ENCODE measurements at places on chromosomes 4 and X. TPM values are rescaled to one million over a fixed set of nuclear protein-coding genes. Genes with fewer than 3 reads are reported as not detected.

GRCh38 chr4:118821590-118822293 is 14.2 kb downstream of the SEC24D start:
- no peak overlapping the region for H3K4me3 ChIP-seq
- no peaks in the 10 kb centered on the region for H3K27me3 ChIP-seq
- no peak overlapping the region for H3K27ac ChIP-seq
- H3K36me3 ChIP-seq: peaks cover 26% of the 10 kb centered on the region

GRCh38 chrX:4805502-4805901 is 1092.1 kb upstream of the PRKX start:
- H3K36me3 ChIP-seq: no peaks in the 10 kb centered on the region
- no peak for DNase-seq
- no peak overlapping the region for H3K4me3 ChIP-seq
- H3K4me1 ChIP-seq: no peaks in the 10 kb centered on the region

DNA sequence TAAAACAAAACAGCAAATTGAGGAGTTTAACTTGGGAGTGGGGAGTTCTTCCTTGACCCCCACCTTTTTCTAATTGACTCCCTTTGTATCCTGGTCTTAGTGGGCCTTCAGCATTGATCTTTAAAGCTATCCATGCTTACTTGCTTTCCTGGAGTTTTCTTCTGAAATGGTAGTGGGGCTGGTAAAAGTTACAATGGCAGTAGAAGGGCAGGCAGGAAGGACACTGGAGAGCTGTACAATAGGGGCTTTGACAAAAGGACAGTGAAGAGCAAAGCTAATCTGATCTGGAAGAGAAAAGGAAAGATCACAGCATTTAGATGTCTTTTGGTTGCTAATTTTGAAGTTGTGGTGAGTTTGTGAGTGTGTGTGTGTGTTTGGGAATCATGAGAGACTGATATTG is 111.5 kb downstream of the MID1 start:
- H3K27me3 ChIP-seq: no peaks in the 10 kb centered on the region
- no peak overlapping the region for H3K4me3 ChIP-seq
- no peak overlapping the region for H3K27ac ChIP-seq

DNA sequence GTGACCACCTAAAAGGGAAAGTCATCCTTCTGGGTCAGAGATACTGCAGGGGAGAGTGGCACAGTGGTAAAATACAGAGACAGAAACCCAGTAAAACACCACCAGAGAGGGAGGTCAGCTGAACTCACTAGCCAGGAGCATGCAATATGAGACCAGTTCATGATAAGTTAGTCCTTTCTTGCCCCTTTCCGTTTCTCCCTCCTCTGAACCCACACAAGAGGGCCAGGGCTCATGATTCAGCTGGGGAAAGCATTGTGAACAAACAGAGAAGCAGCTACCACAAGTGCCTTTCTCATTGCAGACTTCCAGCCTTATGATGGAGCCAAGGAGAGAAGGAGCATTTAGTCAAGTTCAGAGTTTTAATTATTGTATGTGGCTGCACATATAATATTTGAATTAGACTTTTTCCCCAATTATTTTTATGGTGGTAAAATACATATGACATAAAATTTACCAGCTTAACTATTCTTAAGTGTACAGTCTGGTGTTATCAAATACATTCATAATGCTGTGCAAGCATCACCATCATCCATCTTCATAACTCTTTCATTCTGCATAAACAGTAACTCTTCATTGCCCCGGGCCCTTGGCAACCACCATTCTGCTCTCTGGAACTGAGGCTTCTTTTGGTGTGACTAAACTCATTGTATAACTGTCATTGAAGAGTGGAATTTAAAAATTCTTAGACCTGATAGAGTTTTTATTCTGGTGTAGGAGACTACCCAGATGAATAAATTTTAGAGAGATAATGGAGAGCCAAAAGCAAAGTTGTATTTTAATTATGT is 114.6 kb downstream of the DDIT4L start:
- H3K27ac ChIP-seq: no peak overlapping the region
- no peak for DNase-seq
- no peak overlapping the region for H3K4me3 ChIP-seq
- H3K27me3 ChIP-seq: peaks cover 10% of the 10 kb centered on the region

DNA sequence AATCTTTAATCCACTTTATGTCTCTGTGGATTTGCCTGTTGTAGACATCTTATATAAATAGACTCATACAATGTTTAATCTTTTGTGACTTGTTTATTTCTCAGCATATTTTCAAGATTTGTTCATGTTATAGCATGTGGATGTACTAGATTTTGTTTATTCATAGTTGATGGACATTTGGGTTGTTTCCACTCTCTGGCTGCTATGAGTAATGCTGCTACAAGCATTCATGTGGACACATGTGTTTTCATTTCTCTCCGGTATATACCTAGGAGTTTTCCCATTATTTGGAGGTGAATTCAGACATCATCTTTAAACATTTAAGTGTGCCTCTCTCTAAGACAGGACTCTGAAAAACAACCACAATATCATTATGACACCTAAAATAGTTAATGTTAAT is 2.3 kb downstream of the IKBKG start:
- peak overlapping the region; percentile 99 for H3K4me3 ChIP-seq
- peaks cover 28% of the 10 kb centered on the region for H3K36me3 ChIP-seq
- peaks cover 33% of the 10 kb centered on the region for H3K4me1 ChIP-seq
- no peaks in the 10 kb centered on the region for H3K27me3 ChIP-seq
- peak overlapping the region; percentile 49 for H3K27ac ChIP-seq

DNA sequence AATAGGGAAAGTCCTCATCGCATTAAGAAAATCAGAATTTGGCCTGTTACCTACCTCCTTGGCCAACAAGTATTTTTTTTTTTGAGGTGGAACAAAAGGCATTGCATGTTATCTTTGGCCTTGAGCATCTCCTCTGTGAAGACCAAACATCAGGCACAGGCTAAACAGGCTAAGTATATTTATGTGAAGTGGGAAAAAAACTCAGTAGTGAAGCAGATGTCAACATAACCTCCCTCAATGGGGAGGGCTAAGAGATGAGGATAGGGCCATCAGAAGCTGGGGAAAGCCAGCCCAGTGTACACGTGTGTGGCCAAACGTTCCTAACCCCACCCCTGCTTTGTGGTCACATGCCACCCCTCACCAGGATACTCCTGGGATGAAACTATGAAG is 102.5 kb downstream of the FNIP2 start:
- DNase-seq: no peak
- peaks cover 5% of the 10 kb centered on the region for H3K4me1 ChIP-seq

DNA sequence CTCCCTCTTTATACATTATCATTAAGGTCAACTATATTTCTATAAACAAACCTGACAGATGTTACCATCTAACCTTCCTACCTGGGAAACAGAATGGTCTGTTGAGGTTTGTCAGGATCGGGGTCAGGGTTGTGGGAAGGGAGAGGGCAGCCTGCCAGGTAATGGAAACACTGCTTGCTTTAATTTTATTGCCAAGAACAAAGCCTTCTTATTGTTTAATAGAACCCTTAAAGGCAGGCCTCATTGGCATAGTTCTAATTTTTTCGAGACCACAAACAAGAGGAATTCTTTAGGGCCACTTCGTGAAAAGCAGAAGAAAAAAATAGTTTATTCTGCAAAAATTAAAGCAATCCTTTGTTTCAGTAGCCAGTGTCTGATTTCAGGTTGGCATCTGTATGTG is 113.2 kb downstream of the MID1 start:
- no peak overlapping the region for H3K27ac ChIP-seq
- no peak for DNase-seq
- H3K4me3 ChIP-seq: no peak overlapping the region
- H3K36me3 ChIP-seq: no peaks in the 10 kb centered on the region

- no peaks in the 10 kb centered on the region for H3K4me1 ChIP-seq
- no peaks in the 10 kb centered on the region for H3K36me3 ChIP-seq
- no peak for DNase-seq
- H3K4me3 ChIP-seq: no peak overlapping the region
- no peak overlapping the region for H3K27ac ChIP-seq
Observed at GRCh38 chrX:71944369-71944768, 33.7 kb downstream of the NHSL2 start.

DNA sequence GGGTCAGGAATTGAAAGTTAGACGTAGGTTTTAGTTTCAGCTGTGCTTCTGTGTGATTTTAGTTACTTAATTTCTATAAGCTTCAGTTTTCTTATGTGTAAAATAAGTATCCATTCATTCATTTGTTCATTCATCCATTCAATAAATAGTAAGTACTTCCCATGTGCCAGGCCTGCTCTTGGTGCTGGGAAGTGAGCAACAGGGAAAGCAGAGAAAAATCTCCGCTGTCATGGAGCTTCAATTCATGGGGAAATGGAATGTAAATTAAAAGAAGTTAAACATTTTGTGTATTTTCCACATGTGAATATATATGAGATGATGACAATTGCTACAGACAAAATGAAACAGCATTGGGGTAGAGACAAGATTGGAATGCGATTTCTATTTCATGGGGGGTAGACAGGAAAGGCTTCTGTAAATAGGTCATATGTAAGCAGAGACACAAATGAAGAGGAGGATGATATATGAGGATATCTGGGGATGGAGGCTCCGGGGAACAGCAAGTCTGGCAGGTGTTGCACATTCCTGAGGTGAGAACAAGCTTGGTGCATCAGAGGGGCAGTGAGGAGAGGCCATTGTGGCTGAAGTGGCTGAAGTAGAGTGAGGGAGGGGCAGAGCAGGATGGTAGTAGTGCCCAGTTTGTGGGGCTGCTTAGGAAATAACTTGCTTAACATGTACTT is 66.2 kb downstream of the FHIP1A start:
- DNase-seq: no peak
- no peak overlapping the region for H3K4me3 ChIP-seq
- H3K4me1 ChIP-seq: no peaks in the 10 kb centered on the region
- H3K36me3 ChIP-seq: no peaks in the 10 kb centered on the region
- H3K27ac ChIP-seq: no peak overlapping the region

- no peaks in the 10 kb centered on the region for H3K4me1 ChIP-seq
- H3K36me3 ChIP-seq: no peaks in the 10 kb centered on the region
- peaks cover 6% of the 10 kb centered on the region for H3K27me3 ChIP-seq
- H3K27ac ChIP-seq: no peak overlapping the region
Observed at GRCh38 chr4:85430226-85430625, 44.7 kb upstream of the ARHGAP24 start.

GRCh38 chr4:158754385-158755180 is 14.2 kb upstream of the FNIP2 start:
- H3K27ac ChIP-seq: no peak overlapping the region
- no peak overlapping the region for H3K4me3 ChIP-seq
- DNase-seq: no peak
- no peaks in the 10 kb centered on the region for H3K4me1 ChIP-seq

DNA sequence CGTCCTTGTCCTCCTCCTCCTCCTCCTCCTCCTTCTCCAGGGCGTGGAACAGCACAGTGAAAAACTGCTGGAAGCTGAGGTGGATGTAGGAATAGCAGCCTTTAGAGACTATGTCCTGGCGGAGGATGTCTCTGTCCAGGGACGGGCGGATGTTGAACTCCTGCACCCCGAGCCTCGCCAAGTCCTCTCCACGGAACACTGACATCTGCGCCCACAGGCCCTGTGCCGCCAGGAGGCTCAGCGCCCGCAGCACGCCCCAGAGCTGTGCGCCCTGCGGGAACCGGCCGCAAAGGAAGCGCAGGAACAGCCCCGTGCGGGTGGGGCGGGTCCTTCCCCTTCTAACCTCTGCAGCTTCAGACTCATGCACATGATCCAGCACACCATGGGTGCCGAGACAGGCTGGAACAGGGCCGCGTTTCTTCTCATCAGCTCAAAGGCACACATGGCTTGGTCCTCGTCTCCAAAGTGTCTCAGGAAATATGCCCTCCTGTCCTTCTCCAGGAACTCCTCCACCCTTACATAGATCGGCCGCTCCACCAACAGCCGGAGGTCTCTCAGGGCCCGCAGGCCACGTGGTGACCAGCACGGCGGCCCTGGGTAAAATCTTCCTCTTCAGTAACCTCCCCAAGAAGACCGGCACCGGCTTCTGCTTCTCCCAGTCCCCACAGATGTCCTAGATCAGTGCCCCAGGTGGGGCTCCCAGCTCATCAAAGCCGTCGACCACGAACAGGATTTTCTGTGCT is 1.2 kb downstream of the NLRP2B start:
- no peak overlapping the region for H3K4me3 ChIP-seq
- no peak overlapping the region for H3K27ac ChIP-seq
- no peaks in the 10 kb centered on the region for H3K27me3 ChIP-seq
- no peak for DNase-seq

DNA sequence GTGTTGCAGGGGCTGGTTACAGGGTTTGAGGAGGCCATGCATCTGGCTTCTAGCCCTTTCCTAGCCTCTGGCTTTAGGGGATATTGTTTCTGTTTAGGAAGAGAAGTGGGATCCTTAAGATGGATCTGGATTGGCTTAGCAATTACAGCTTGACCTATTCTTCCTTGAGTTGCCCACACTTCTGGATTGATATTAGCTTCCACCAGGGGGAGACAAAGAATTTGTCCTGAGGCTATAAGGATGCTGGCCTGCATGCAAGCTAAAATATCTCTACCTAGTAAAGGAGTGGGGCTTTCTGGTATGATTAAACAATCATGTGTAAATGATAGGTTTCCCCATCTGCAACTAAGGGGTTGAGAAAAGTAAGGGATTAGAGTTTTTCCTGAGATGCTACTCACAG is 117.2 kb downstream of the TEX13C start:
- H3K27me3 ChIP-seq: no peaks in the 10 kb centered on the region
- H3K36me3 ChIP-seq: no peaks in the 10 kb centered on the region
- no peak for DNase-seq
- no peak overlapping the region for H3K27ac ChIP-seq
- no peaks in the 10 kb centered on the region for H3K4me1 ChIP-seq
- H3K4me3 ChIP-seq: no peak overlapping the region

GRCh38 chr4:61605984-61606383 is 405.9 kb downstream of the ADGRL3 start:
- H3K4me1 ChIP-seq: no peaks in the 10 kb centered on the region
- no peak for DNase-seq
- H3K27ac ChIP-seq: no peak overlapping the region
- no peak overlapping the region for H3K4me3 ChIP-seq

GRCh38 chr4:87152310-87153041 is 67.9 kb downstream of the KLHL8 start:
- no peak overlapping the region for H3K4me3 ChIP-seq
- H3K27ac ChIP-seq: no peak overlapping the region

GRCh38 chrX:129360175-129360574 is 163.1 kb downstream of the SMARCA1 start:
- H3K27ac ChIP-seq: no peak overlapping the region
- H3K4me3 ChIP-seq: no peak overlapping the region
- peak; percentile 58 for DNase-seq
- no peaks in the 10 kb centered on the region for H3K27me3 ChIP-seq

GRCh38 chr4:25486171-25486570 is 109.1 kb downstream of the ANAPC4 start:
- peaks cover 7% of the 10 kb centered on the region for H3K27me3 ChIP-seq
- no peak overlapping the region for H3K4me3 ChIP-seq
- no peaks in the 10 kb centered on the region for H3K4me1 ChIP-seq
- H3K36me3 ChIP-seq: no peaks in the 10 kb centered on the region

- H3K4me1 ChIP-seq: no peaks in the 10 kb centered on the region
- no peaks in the 10 kb centered on the region for H3K36me3 ChIP-seq
- H3K27ac ChIP-seq: no peak overlapping the region
Observed at GRCh38 chr4:147488556-147488955, 7.7 kb downstream of the EDNRA start.

GRCh38 chrX:66018585-66019309 is 21.1 kb downstream of the VSIG4 start:
- DNase-seq: no peak
- H3K4me3 ChIP-seq: no peak overlapping the region
- no peak overlapping the region for H3K27ac ChIP-seq
- H3K27me3 ChIP-seq: no peaks in the 10 kb centered on the region
- H3K4me1 ChIP-seq: peaks cover 67% of the 10 kb centered on the region
- no peaks in the 10 kb centered on the region for H3K36me3 ChIP-seq

WAS gene
- total RNA-seq: 85.9 TPM

NPNT gene
- not detected for total RNA-seq

PRR32 gene
- total RNA-seq: not detected

BMPR1B gene
- total RNA-seq: not detected

CDKL2 gene
- total RNA-seq: 0.91 TPM

RTL3 gene
- not detected for total RNA-seq

FAAH2 gene
- total RNA-seq: 8.1 TPM

FGFBP2 gene
- 3.2 TPM for total RNA-seq

All from activated CD4-positive, alpha-beta T cell treated with anti-CD3 and anti-CD28 coated beads for 36 hours (primary cell).